ENCODE measurements at places on chromosomes 12 and 14.

DNA sequence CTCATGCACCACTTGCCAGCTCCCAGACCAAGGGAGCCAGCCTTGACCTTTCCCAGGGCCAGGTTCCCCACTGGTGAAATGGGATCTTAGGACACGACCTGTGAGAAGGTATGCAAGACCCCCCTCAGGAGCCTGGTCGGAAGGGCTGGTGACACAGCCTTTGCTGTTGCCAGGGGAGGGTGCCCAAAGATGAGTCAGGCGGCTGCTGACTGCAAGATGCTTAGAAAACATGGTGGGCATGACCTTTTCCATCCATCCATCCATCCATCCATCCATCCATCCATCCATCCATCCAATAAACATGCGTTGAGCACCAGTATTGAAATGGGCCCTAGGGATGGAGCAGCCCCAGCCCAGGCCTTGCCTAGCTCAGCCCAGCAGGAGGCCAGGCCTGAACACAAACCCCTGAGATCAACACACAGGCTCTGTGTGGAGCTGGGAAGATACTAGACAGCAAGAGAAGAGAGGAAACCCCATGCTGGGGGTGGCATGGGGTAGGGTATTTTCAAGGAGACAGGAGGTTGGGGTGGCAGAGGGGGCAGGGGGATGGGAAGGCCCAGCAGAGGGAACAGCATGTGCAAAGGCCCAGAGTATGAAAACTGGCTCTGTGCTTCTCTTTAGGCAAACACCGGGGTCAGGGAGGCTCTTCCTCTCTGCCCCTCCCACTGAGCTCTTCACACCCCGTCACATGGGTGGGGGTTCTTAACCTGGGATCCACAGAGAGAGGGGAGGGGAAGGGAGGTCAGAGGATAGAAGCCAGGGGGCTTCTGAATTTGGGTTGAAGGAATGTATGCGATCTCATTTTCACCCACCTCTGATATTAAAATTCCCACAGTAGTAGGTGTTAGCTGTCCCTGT lies 26.2 kb upstream of the YY1 start:
- DNase-seq: no peak

DNA sequence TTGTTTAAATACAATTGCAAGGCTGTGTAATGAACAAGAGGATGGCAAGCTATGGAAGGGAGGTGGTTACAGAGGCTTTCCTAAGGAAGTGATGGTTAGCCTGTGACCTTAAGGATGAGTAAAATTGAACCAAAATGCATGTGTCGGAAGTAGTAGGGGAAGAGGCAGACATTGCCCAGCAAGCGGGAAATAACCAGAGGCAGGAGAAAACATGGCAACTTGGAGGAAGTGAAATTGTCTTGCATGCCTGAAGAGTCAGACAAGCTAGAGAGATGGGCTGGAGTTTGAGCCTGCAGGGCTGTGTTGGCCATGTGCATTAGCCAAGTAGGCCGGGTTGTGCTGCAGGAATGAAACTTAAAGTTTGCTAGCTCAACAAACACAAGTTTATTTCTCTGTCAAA lies 96.2 kb downstream of the BTG1 start:
- no peak for DNase-seq

- DNase-seq: no peak
Measured at GRCh38 chr14:104011824-104012517, 69.6 kb upstream of the RD3L start.

GRCh38 chr14:89468566-89468965 lies 51.5 kb upstream of the FOXN3 start:
- no peak for DNase-seq

DNA sequence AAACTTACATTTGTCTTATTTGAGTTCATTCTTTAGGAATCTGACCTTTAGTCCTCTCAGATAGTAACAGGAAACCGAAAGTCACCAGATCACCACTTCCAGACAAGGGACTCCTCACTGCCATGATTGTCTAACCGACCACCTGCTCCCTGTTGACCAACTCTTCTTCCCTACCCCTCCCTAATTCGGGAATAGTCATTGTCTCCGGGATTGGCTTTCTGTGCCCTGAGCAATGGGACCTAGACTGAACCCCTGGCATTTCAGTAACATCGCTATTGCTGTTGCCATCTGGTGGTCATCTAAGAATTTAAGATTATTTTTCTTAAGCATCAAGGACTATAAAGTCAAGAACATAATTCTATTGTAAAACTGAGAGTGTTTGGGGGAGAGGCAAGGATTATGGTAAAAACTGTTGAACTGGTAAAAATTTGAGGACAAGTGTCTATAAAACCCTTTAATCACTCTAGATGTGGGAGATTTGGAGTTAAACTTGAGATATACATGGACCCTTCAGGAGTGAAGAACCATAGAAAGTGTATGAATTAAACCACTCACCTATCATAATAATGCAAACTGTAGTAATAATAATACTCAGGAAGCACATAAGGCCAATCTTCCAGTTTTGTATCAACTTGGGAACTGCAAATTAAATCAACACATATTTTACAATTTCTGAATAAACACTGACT lies 6.3 kb downstream of the CLEC2A start:
- peak; percentile 55 for DNase-seq

Measured in muscle of back (tissue), 13 donors.